ENCODE measurements at places on chromosomes 12 and 14.

- no peak for DNase-seq
These were observed 108.0 kb downstream of the DERA start for GRCh38 chr12:16019136-16019535.

GRCh38 chr12:57765003-57765697, 1.7 kb downstream of the CYP27B1 start:
- no peak for DNase-seq

GRCh38 chr12:89540586-89540985, 14.7 kb upstream of the POC1B start:
- DNase-seq, result no peak

DNA sequence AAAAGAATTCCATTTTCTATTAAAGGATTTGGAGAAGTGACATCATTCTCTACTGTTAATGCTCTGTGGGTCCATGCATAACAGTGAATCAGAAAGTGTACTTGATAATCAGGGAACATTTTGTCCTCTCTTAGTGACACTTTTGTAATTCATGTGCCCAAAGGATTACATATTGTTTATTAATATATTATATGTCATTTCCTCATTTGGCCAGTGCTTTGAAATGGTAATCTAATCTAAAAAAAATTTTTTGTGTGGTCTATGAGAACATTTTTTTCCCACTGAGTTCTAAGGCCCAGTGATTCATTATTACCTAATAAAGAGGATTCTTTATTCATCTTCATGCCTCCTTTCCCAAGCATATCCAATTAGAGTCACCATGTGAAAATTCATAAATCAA, 79.7 kb upstream of the MYF6 start:
- no peak for DNase-seq

DNA sequence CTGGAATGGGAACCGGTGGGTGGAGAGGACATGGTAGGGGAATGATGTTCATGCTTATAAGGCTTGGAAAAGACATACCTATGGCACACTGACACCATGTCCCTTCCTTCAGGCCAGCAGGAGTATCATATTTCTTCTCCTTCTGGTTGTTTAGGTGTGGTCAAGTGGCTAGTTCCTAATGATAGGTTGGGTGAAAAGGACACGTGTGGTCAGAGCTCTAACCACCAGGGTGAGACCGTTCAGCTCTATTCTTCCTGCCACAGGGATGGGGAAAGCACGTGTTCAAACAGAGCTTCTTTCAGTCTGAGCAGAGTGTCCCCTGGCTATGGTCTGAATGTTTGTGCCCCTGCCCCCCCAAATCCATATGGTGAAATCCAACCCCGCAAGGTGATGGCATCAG, 209.1 kb downstream of the PAX9 start:
- no peak for DNase-seq

DNA sequence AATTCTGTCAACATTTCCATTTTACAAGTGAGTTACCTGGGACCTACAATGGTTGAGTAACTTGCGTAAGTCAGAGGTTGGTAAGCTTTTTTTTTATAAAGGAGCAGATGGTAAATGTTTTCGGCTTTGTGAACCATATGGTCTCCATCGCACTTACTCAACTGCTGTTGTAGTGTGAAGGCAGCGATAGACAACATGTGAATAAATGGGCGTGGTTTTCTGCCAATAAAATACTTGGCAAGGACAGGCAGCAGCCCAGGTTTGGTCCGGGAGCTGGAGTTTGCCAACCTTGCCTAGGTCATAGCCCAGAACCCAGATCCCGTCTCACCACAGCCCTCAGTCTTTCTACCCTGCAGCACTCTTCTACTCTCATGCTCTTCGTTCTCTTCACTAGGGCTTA, 6.3 kb downstream of the DDX55 start:
- DNase-seq, result no peak

DNA sequence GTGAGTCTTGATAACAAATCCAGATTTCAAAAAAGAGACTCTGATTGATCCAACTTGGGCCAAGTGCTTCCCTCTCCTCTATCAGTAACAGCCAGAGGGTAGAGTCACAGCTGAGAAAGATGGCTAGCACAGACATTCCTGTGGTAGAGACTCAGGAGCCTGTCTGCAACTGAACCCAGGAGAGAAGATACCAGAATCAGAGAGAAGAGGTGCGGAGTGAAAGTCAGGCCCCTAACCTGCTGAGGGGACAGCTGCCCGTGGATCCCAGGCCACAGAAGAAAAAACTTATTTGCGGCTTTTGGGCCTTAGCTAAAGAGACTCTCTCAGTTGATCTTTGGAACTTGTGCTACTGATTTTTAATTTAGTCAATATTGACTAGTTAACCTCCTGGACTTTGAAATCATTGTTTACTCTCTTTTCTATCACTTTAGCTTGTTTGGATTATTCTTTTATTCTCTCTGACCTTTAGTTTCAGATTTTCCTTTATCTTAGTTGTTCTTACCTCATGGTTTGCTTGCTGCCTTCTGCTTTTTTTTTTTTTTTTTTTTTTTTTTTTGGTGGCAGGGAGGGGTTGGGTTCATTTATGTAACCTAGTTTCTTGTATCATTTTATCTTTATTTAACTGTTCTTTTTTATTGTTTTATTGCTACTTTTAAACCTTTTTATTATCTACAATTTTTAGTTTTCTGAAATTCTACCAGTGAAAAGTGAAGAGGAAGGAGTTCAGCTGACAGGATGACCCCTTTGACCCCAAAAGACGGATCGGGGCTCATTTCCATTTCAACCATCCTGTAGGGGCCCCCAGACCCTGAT, 154.9 kb upstream of the KRR1 start:
- DNase-seq, result no peak

GRCh38 chr12:92326877-92327276, 181.2 kb upstream of the BTG1 start:
- DNase-seq, result no peak

- no peak for DNase-seq
These were observed 467.6 kb downstream of the PRKD1 start for GRCh38 chr14:29459969-29460560.

- DNase-seq, result no peak
These were observed 20.6 kb upstream of the ST8SIA1 start for GRCh38 chr12:22355011-22355580.

DNA sequence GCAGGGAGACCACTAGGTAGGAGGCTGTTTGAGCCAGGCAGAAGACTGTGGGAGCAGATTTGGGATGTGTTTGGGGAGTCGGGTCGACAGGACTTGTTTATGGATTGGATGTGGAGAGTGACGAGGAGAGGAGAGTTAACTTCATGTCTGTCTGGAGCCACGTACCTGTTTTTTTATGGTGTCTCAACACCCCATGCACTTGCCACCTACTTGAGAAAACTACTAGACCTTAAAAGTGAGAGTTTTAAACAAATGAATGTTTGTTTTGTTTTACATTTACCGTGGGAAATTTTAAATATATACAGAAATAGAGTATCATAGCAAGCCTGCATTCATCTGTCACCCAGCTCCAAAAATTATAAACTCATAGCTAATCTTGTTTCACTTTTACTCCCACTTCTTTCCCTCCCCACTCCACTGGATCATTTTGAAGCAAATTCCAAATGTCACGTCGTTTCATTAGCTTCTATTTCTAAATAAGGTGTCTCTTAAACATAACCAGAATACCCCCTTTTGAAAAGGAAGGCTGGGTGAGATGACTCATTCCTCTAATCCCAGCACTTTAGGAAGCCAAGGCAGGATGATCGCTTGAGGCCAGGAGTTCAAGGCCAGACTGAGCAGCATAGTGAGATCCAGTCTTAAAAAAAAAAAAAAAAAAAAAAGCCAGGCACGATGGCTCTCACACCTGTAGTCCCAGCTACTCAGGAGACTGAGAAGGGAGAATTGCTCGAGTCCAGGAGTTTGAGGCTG, 136.2 kb downstream of the ANO6 start:
- no peak for DNase-seq

- DNase-seq, result no peak
These were observed 159.2 kb downstream of the PAWR start for GRCh38 chr12:79531518-79531917.

GRCh38 chr12:102763061-102763460, 154.0 kb downstream of the PAH start:
- DNase-seq, result no peak

- DNase-seq, result no peak
These were observed 31.1 kb downstream of the SYNE3 start for GRCh38 chr14:95485222-95485819.

- no peak for DNase-seq
These were observed 94.7 kb downstream of the GALC start for GRCh38 chr14:87898301-87898700.

DNA sequence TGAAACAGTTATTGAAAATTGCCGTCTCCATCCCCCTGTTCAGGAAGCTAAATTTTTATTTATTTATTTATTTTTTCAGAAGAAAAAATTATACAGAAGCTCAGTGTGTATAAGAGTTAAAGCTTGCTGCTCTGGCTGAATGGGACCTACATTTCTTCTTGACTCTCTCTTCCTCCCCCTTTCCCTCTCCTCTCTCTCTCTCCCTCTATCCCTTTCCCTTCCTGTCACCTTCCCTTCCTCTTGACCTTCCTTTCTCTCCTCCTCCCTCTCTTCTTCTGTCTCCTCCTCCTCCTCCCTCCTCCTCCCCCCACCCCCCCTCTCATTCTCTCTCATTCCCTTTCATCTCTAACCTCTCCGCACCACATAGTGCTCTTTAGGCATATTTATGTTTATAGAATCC, 39.1 kb downstream of the APAF1 start:
- DNase-seq, result no peak

GRCh38 chr14:76228138-76228537, 76.4 kb downstream of the GPATCH2L start:
- no peak for DNase-seq

- DNase-seq, result no peak
These were observed 1.7 kb downstream of the OLR1 start for GRCh38 chr12:10170216-10170615.

GRCh38 chr14:49553892-49554291, 32.3 kb downstream of the RPS29 start:
- no peak for DNase-seq

DNA sequence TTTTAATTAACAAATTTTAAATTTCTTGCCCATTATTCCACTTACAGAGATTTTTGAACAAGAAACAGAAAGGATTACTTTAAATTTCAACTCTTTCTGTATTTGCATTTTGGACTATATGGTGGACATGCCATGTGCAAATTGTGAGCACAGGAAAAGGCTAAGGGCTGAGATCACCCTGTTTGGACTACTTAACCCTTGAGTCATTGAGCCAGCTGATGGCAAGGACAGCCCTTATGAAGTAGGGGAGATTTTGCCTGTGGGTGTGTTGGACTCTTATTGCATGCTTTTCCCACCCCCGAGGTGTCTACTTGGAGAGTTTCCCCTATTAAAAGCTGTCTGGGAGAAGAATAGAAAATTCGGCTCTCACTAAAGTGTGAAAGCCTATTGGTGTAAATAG, 17.2 kb downstream of the DERA start:
- DNase-seq, result no peak
